Suppressor macrophage treated with lipopolysaccharide for 1 hour (primary cell): ENCODE measurements at places on chromosomes 3 and 15.

- DNase-seq = no peak
Measured at GRCh38 chr15:99777144-99777543, 43.9 kb upstream of the LYSMD4 start.

DNA sequence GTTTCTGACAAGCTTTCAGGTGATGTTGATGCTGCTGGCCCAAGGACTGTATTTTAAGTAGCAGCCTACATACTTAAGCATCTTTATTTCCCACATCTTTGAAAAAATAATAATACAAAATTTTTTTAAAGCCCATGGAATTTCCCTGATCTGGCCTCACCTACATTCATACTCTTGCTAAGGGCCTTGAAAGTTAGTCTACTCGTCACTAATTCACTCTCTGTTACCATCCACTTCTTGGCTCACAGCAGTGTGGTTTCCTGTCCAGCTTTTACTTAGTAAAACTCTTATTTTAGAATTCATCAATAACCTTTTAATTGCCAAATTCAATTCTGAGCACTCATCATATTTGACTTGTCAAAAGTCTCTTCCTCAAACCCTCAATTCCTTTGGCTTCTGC, 59.3 kb upstream of the CRTC3 start:
- DNase-seq = no peak

- DNase-seq = peak; percentile 92
Measured at GRCh38 chr3:72009851-72010443, 225.0 kb upstream of the PROK2 start.

DNA sequence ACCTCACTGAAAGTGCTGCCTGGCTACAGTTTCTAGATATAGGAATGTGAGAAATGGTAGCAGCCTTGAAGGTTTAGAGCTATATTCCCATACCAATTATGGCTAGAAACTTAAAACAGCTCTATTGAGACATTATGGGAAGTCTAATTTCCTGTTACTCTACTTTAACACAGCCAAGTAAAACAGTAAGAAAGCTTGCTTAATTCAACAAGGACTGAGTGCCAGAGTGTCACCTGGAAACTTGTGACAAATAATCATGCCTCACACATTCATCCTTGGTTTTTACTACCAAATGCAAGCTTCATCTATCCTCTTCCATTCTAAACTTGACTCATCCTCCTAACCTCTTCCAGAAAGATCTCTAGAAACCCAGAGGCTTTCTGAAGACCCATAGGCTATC, 41.7 kb downstream of the UBE3A start:
- DNase-seq = peak; percentile 28
